ENCODE measurements at places on chromosomes 16 and 17.

GRCh38 chr16:53055541-53056391, 975 bp downstream of the CHD9 start:
- DNase-seq: peak; percentile 71

- no peak for DNase-seq
Observed at GRCh38 chr16:10200637-10201586, 18.7 kb upstream of the GRIN2A start.

DNA sequence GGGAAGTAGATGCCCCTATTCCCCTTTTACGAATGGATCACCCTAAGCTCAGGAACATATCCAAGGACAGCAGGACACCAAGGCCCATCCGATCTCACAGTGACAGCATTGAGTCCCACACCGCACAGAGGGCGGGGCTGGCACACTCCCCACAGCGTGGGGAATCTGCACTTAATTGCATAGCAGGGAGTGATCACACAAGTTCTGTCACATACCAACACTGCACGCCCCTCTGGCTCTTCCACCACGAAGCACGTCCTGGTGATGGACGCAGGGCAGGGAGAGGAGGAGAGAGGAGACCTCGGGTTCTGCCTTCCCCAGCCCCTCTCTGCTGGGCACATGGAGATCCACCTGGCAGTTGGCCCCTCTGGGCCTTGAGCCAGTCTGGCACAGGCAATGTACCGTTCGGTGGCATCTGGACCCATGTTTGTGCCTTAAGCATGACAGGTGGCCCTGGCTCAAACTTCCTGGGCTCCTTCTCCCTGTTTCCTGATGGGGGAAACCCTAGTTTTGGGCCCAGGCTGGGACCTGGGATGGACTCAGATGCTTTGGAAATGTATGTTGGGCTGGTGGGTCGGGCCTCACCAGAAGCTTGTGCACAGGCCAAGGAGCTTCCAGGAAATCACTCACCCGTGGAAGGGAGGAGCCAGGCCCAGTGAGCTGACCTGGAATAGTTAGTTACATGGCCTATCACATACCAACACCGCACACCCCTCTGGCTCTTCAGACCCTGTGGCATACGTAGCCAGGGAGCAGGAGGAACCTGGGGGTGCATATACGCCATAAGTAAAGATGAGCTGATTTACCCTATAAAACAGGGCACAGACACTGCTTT, 35.1 kb upstream of the CREBBP start:
- DNase-seq: no peak

- DNase-seq: peak; percentile 28
Observed at GRCh38 chr17:63626551-63627180, 4.4 kb downstream of the MAP3K3 start.

- peak; percentile 57 for DNase-seq
Observed at GRCh38 chr16:11585460-11586377, 1.0 kb downstream of the LITAF start.

DNA sequence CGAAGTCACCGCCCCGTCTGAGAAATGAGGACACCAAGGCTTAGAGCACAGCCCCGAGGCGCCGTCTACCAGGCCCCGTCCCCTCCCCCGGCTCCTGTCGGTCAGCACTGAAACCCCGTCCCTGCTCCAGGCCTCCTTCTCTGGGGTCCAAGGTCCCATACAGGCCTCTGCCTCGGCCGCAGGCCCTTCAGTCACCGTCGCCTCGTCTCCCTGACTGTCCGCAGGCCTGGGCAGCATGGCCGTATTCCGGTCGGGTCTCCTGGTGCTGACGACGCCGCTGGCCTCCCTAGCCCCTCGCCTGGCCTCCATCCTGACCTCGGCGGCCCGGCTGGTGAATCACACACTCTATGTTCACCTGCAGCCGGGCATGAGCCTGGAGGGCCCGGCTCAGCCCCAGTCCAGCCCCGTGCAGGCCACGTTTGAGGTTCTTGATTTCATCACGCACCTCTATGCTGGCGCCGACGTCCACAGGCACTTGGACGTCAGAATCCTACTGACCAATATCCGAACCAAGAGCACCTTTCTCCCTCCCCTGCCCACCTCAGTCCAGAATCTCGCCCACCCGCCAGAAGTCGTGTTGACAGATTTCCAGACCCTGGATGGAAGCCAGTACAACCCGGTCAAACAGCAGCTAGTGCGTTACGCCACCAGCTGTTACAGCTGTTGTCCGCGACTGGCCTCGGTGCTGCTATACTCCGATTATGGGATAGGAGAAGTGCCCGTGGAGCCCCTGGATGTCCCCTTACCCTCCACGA, 617 bp downstream of the COASY start:
- peak; percentile 20 for DNase-seq

DNA sequence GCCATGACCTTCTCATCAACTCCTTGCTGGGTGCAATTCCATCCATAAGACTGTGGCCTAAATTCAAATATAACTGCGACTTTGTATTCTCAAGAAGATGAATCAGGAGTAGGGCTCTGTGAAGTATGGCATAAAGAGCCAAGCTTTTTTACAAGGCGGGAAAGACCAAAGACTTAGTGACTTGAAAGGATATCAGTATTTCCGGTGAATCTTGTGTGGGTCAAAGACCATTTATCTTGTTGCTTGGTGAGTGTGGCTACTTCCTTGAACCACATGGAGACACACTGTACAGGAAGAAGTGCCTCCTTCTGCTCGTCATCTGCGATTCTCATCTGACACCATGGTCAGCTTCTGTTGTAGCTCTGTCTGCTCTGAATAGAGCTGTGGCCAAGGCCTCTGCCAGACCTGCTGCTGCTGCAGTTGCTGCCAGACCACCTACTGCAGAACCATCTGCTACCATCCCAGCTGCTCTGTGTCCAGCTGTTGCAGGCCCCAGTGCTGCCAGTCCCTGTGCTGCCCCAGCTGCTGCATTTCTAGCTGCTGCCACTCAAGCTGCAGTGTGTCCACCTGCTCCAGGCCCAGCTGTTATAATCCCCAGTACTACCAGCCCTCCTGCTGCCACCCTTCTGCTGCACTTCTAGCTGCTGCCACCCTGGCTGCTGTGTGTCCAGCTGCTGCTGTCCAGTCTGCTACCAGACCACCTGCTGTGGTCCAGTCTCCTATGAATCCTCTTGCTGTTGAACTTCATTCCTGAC, 6.1 kb upstream of the KRTAP2-4 start:
- no peak for DNase-seq

DNA sequence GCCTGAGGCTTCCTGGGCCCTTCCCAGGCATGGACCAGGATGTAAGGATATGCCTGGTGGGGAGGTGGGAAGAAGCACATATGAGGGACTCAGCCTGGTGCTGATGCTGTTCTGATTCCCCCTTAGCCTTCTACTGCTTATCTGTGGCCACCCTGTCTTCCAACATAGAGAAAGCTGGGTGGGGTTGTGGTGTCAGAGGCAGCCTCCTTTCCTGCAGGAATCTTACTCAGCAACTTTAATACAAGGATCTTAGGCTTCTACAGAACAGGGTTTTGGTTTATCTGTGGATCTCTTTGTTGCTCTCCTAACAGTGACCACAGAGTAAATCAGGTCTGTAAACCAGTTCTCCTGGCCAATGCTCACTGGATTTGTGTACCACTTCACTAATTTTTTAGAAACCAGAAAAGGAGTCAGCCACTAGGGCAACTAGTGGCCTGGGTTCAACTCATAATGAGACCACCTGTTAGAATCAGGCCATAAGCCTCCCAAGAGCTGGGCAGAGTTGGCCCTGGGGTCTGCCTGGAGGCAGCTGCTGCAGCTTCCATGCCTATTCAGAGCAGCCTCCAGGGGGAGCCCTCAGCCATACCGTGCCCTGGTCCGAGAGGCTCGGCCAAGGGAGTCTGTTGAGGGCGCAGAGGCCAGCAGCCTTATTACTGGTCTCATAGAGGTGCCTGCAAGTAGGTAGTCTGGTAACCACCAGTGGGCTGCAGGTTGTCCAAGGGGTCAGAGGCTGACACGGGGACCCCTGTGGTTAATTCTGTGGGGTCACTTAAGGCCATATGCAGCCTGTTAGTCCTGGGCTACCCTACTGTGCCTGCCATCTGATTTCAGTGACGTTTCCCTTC, 7.1 kb downstream of the HAS3 start:
- peak; percentile 40 for DNase-seq

GRCh38 chr16:1381612-1382406, 30.1 kb downstream of the GNPTG start:
- DNase-seq: no peak

- DNase-seq: no peak
Observed at GRCh38 chr17:51682115-51682514, 421.8 kb downstream of the UTP18 start.

GRCh38 chr17:5705876-5706576, 121.7 kb upstream of the NLRP1 start:
- DNase-seq: no peak

DNA sequence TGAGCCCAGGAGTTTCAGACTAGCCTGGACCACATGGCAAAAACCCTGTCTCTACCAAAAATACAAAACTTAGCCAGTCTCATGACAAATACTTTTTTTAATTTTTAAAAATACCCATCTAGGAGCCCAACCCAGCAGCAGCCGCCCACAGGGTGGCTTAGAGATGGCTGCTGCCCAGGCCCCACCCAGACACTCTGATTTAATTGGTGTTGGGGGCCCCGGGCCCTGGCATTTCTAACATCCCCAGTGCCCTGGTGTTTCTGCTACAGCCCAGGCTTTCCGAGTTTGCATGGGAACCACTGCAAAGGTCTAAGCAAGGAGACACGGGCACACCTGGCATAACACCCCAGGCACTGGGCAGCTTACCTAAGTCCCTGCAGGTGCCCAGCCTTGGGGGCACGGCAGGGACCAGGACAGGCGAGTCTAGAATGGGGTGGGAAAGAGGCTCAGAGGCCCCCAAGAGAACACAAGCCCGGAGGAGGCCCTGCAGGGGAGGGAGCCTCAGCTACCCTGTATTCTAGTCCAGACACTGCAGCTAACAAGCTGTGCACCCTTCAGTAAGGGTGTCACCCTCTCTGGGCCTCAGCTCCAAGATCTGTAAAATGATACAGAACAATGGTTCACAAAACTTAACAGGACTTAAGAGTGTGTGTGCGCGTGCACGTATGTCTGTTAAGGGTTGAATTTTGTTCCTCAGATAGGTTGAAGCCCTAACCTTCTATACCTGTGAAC, 48.8 kb downstream of the RMI2 start:
- no peak for DNase-seq

- DNase-seq: no peak
Observed at GRCh38 chr16:86718118-86718517, 139.8 kb downstream of the FOXL1 start.

DNA sequence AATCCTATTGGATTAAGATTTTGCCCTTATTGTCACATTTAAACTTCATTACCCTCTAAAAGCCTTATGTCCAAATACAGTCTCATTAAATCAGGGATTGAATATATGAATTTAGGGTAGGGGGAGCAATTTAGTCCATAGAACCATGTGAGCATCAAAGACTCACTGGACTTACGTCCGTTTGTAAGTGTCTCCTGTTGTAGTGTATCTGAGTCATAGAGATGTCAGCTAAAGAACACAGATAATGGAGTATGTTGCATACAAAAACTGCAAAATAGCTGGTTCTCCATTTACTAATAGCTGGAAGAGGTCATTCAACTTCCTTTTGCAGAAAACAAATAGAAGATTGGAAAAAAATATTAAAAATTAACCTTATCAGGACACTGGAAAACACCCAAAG, 599.1 kb upstream of the SOX9 start:
- DNase-seq: no peak

DNA sequence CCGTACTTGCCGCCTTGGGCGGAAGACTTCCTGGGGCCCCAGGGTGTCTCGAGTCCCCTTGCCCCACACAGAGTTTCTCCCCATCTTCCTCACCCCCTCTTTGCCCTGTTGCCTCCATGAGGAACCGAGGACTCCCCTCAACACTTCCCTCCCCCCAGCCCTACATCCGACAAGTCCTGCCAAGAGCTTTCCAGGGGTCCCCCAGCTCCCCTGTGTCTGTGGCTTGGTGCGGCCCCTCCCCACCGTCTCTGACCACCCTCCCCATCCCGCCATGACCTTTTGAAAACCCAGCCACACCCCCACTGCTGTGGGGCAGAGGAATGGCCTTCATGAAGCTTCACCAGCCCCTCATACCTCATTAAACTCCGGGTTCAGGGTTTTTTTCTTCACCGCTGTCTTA, 11.4 kb downstream of the SCGB1C2 start:
- DNase-seq: no peak

- peak; percentile 63 for DNase-seq
Observed at GRCh38 chr16:88783391-88784073, 1.5 kb downstream of the PIEZO1 start.

DNA sequence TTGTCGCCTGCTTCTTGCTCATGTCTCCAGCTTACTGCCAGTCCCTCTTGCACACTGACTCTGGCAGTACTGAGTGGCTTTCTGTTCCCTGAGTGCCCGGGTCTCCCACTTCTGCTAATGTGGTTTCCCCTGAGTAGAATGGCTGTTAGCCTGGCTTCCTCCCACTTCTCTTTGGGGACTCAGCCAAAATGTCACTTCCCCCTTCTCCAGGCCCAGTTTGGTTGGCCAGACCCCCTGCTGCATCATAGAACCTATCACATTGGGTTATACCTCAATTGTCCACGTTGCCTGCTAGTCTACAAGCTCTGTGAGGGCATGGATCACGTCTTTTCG, 304.4 kb downstream of the HS3ST3B1 start:
- peak; percentile 94 for DNase-seq

DNA sequence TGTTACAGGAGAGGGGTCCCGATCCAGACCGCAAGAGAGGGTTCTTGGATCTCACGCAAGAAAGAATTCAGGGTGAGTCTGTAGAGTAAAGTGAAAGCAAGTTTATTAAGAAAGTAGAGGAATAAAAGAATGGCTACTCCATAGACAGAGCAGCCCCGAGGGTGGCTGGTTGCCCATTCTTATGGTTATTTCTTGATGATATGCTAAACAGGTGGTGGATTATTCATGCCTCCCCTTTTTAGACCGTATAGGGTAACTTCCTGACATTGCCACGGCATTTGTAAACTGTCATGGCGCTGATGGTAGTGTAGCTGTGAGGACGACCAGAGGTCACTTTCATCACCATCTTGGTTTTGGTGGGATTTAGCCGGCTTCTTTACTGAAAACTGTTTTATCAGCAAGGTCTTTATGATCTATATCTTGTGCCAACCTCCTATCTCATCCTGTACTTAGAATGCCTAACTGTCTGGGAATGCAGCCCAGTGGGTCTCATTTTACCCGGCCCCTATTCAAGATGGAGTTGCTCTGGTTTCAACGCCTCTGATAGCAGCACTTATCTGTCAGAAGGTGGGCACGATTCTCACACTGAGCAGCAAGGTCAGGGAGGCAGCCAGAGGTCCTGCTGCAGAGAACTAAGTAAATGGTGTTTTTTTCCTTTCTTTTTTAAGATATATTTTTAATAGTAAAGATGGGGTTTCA, 26.5 kb upstream of the XYLT2 start:
- DNase-seq: no peak
